NCI-H1048 (cell line): ENCODE measurements at places on chromosomes 5 and 9.
A peak's percentile ranks its signal among the peaks of the same experiment; 100 is the strongest.

DNA sequence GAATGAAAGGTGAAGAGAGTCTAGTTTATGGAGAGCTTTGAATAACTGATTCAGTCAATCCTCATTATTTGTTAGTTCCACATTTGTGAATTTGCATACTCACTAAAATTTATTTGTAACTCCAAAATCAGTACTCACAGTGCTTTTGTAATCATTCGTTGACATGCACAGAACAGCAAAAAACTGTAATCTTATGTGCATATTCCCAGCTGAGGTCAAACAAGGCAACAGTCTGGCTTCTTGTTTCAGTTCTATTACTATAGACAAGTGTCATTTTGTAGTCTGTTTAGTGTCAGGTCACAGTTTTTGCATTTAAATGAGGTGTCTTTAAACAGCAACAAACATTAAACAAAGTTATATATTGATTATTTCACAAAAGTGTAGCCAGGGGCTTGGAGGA, 142.5 kb downstream of the RNF180 start:
- DNase-seq = no peak

DNA sequence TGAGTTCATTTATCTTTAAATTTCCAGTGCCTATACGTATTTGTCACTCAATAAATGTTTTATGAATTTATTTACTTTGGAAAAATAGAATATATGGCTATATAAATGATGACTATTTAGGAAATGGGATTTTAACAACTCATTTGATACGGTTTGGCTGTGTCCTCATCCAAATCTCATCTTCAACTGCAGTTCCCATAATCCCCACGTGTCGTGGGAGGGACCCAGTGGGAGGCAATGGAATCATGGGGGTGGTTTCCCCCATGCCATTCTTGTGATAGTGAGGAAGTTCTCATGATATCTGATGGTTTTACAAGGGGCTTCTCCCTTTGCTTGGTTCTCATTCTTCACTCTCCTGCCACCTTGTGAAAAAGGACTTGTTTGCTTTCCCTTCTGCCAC, 187.6 kb upstream of the EFNA5 start:
- DNase-seq = no peak

DNA sequence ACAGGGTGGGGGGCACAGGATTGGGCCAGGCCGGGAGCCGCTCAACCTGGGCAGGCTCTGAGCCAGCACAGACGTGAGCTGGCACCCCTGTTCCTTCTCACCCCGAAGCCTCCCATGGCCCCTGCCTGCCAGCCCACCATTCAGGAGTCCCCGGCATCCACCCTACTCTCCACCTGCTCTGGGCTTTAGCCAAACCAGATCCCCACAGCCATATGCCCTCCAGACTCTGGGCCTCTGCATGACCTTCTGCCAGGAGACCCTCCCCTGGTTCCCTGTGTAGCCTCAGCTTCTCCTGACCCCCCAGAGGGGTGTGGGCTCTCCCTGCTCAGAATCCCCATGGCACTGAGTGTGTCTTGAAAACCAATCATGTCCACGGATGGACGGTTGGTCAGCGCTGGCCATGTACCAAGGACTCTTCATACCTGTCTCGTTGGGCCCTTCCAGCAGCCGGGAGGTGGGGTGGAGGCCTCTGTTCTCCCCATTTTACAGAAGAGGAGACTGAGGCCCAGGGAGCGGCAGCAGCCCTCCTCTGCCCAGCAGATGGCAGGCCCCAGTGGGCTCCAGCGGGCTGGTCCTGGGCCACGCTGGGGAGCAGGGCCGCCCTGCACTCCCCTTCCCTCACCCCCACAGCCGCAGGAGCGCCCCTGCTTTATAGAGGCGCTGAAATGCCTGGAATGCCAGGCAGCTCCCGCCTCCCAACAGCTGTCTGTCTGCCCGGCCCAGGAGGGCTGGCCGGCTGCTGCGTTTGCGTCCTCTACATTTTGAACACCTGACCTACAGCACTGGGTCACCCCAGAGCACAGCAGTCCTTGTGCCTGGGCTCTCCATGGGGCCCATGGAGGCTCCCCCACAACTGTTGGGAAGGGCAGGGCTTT, 3.5 kb upstream of the MYMK start:
- no peak for DNase-seq

- no peak for DNase-seq
Observed at GRCh38 chr5:132050661-132051552, 9.5 kb upstream of the IL3 start.

DNA sequence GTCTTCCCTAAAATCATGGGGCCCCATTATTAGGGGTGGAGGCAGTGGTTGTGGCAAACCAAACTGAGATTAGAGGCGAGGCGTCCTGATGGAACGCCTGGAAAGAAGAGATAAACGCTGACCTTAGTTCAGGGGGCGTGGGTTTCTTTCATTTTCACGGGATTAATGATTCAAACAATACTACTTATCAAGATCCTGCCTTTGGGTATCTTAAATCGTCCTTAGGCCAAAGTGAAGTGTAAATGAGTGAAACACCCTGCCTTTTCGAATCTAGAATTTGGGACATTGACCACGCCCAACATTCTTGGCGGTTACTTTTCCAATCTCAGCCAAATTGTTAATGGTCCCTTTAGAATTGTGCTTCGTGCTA, 1.0 kb upstream of the UBTD2 start:
- no peak for DNase-seq

DNA sequence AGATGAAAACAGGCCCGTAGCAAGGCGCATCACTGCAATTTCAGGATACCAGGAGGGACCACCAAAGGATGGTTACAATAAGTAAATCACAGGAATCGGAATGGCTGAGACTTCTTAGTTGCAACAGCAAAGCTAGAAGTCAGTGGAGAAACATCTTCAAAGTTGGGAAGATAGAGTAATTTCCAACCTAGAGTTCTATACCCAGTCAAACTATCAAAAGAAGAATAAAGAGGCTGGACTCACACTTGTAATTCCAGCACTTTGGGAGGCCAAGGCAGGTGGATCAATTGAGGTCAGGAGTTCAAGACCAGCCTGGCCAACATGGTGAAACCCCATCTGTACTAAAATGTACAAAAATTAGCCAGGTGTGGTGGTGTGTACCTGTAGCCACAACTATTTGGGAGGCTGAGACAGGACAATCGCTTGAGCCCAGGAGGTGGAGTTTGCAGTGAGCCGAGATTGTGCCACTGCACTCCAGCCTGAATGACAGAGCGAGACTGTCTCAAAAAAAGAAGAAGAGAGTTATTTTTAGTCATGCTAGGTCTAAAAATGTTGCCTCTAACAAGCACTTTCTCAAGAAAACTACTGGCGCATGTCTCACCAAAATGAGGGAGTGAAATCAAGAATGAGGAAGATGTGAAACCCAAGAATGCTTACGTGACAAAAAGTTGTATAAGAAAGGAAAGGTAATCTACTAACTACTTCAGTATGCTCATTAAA, 267.7 kb downstream of the DENND1A start:
- no peak for DNase-seq

GRCh38 chr5:107860044-107860443, 189.3 kb upstream of the EFNA5 start:
- no peak for DNase-seq

GRCh38 chr5:157539503-157540022, 36.0 kb downstream of the ADAM19 start:
- DNase-seq = no peak

DNA sequence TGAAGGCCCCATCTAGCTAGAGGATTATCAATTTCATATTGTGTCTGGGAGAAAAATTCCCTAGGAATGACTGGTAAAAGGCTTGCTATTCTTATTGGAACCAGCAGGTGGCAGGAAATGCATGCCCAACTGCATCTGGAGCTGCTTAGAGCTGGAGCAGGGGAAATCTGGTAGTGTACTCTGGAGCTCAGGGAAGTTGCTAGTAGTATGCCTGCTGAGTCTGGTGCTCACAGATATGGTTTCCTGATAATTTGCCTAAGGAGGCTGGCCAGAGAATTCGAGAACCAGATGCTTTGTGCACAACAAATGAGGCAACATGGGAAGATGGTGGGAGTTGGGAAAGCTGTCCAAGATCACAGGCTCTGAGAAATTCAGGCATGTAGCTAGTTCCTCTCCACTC, 53.7 kb downstream of the G3BP1 start:
- DNase-seq = no peak

GRCh38 chr5:179820483-179821297, at the start of gene SQSTM1:
Gene SQSTM1, plus strand, starts transcription at chr5:179820905. Its CDS starts 32 bp downstream, at chr5:179820937.
- peak; percentile 54 for DNase-seq

DNA sequence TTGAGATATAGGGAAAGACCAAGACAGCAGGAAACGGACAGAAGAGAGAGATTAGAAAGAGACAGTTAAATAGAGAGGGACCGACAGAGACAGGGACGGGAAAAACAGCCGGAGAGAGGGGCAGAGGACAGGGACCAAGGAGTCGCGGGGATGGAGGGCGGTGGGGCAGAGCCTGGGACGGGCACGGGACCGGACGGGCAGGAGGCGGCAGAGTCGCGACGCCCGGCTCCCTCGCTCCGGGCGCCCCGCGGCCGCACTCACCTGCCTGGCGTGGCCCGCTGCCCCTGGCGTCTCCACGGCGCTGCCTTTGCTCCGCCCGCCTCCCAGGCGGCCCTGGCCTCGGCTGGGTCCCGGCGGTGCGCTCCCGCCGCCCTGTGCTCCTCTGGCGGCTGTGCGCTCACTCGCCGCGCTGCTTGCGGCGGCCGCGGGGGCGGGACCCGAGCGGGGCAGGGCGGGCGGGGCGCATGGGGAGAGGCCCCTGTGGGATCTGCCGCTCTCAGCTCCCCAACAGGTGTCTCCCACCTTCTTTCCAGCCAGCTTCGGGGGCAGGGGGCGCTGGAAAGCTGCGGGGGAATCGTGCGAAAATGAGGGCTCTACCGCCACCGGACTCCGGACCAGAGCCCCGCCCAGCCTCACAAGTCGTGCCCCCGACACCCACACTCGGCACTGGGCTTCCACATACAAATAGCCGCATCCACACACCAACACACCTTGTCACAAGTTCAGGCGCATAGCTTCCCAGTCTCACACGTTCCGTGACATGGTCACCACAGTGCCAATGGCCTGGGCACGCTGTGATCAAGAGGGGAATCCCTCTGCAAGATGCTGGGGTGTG, at the start of gene ARID3C:
Gene ARID3C, minus strand, starts transcription at position 411 of the 835 bp plus-strand sequence. CDS start 1,052 bp downstream, outside the sequence.
- no peak for DNase-seq

DNA sequence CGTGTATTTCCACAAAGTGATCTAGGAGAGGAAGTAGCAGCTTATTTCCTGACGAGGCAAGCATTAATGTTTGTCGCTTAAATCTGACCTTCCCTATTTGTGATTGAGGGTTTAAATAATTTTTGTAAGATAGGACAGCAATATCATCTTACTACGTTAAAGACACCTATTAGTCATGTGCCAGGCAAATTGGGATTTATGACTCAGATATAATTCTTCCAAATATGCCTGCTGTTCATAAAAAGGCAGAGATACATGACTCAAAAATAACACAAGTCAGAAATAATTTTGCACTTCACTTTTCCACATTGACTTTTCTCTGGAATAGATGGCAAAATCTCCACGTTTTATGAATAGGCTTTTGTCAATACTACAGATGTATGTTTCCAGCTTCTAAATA, 43.0 kb upstream of the CDH12 start:
- DNase-seq = no peak

DNA sequence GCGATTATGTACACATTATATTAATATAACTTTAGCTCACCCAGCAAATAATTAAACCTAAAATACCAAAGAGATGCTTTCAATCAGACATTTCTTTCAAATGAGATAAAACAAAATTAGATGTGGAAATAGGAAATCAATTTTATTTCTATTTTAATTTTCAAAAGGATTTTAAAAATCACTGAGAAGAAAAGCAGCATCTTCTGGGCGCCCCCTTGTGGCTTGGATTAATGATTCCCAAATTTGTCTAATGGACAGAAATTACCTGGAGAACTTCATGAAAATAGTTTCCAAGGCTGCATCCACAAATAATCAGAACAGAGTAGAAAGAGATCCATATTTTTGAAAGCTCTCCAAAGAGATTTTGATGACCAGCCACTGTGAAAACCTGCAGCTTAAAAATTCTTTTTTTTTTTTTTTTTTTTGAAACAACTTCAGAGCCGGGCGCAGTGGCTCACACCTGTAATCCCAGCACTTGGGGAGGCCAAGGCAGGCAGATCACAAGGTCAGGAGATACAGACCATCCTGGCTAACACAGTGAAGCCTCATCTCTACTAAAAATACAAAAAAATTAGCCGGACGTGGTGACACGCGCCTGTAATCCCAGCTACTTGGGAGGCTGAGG, 50.9 kb upstream of the CEMIP2 start:
- DNase-seq = no peak

GRCh38 chr9:109440117-109440515, 58.0 kb downstream of the PTPN3 start:
- DNase-seq = no peak

GRCh38 chr5:110738503-110738811, 350 bp upstream of the SLC25A46 start:
- DNase-seq = no peak

DNA sequence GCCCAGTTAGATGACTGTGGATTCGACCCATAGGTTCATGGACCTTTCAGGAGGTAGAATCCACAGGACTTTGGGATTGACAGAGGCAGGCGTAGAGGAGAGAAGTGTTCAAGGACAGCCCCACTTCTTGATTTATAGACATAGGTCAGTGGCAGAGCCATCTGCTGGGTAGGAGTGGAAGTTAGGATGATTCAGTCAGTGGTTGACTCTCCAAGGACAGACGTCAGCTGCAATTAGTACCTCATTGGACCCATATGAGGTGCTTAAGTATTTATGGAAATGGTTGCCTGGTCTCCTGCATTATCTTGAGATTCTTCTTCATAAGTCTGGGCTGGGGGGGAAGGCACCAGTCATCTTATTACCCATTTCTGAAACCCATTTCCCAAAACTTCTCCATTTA, 70.9 kb downstream of the SH3RF2 start:
- DNase-seq = no peak

DNA sequence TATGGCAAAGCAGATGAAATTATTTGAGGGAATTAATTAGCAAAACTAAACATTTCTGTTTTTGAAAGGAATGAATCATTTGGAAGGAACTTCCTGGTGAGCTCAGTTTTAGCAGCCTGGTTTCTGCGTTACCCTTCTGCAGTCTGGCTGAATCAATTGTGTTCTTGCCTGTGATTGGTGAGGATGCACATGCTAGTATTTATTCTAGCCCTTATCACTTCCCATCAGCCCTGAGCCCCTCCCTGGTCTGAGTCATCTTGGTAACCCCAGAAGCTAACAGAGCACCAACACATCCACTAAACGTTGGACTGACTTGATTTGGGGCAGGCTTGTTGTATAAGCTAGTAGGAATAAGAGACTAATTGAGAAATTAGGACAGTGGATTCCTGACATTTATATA, 6.6 kb downstream of the TJP2 start:
- DNase-seq = no peak

DNA sequence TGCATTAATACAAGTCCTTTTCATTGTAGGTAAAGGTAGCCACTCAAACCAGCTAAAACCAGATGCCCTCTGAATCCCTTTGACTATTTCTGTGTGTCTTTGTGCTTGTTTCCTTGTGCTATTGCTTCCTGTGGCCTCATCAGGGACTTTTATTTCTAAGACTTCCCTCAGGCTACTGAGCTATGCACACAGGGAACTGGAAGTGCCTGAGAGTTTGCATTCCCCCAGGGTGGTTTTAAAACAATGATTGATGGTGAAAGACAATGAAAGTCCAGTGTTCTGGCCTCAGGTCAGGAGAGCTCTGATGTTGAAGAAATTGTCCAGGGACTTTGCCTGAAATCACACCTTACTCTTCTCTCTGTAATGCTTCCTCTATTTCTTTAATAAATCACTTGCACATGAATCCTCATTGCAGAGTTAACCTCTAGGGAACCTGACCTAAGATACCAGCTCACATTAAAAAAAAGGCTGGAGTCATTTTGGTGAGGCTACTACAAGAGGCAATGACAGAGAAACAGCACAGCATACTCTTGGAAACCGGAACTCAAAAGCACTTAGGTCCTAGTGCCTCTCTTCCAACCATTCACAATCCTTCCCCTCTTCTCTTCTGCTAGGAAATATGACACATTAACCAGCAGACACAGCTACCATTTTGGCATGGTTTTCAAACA, 158.1 kb upstream of the NREP start:
- DNase-seq = no peak
